ENCODE measurements at places on chromosomes 11 and 22. TPM values are rescaled to one million over a fixed set of nuclear protein-coding genes. Genes with fewer than 3 reads are reported as not detected.
A peak's percentile ranks its signal among the peaks of the same experiment; 100 is the strongest.

DNA sequence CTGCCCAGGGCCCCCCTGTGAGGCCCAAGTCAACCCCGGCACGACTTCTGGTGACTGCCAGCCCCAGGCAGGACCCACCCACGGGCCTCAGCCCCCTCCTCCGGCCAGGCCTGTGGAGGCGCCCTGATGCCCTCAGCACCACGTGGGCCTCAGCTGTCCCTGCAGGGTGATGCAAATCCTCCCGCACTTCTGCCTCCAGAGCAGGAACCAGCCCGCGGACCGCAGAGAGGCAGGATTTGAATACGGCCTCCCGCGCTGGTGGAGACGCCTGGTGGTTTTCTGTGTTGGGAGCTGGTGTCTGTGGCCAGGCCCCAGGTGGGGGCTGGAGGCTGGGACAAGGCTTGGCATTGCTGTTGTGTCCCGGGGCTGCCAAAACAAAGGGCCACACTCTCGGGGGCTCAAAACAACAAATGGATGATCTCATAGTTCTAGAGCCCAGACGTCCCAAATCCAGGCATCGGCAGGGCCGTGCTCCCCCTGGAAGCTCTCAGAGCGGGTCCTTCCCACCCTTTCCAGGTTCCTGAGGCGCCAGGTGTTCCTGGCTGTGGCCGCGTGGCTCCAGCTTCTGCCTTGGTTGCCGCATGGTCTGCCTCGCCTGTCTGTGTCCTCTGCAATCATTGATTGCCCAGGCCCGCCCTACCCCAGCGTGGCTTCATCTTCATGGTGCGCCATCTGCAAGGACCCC, 19.4 kb downstream of the TRPM5 start:
- no peak for DNase-seq

DNA sequence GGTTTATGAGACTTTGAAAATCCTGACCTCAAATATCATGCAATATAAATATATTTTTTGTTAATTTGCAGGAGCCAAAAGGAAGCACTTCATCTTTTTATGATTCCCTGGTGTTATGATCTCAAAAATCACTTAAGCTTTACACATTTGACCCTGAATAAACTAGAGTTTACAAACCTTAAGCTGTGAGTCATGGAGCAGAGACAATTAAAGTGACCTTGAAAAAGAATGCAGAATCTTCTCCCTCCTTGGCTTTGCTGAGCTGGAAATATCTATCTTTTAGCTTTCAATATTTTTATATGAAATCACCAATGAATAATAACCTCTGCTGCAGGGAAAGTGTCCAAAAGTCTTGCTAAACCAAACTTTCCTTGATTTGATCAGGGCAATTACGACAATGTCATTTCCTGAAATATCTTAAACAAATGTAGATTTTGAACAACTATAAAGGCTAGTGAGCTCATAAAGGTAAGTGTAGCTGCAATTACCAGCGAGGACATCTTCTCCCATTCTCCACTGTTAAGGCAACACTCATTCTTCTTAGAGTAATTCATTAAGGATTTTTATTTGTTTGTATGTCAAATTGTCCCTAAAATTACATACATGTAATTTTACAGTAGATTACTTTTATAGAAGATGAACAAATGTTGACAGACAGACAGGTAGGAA, 747.0 kb upstream of the LUZP2 start:
- DNase-seq, result no peak

DNA sequence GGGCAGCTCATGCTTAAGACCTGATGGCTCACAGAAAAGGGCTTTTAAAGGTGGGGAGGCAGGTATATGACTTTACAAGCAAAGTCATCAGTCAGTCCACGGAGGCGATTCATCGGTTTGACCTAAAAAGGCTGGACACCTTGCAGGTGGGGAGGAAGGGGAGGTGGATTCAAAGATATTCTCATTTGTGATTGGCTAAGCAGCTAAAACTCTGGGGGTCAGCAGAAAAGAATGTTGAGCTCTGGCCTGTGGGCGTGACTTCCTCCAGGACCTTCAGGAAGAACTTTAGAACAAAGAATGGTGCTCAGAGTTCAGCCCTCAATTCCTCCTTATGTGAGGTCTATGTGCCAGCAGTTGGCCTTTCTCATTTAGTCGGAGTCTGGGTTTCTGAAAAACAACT, 78.3 kb upstream of the LMO1 start:
- DNase-seq, result no peak

- DNase-seq, result no peak
Measured at GRCh38 chr11:2475136-2475918, 30.5 kb downstream of the KCNQ1 start.

DNA sequence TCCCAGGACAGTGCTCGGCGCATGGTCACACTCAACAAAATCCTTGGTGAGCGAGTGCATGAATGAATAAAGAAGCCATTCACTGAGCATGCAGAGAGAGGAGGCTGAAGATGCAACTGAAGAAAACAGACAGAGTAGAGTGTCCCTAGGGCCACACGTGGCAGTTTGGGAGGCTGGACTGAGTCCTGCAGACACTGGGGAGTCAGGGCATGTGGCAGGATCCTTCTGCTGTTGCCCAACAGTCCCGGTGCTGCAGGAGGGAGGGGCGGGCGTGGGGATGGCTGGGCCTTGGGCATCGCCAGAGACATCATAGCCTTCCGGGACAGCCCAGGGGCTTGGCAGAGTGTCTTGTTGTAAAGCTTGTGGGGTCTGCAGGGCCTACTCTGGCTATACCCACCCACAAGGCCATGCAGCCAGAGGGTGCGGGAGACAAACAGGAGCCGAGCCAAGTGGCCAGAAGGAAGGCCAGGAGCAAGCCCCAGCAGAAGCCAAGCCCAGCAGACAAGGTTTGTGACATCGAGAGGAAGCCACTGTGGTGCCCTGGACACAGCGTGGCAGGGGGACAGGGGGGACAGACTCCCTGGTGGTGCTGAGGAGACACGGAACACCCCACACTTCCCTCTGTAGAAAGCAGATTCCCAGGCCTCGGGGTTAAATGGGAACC, 26.7 kb upstream of the FBLN1 start:
- DNase-seq, result peak; percentile 36

Gene NEFH
- total RNA-seq, result not detected

DNA sequence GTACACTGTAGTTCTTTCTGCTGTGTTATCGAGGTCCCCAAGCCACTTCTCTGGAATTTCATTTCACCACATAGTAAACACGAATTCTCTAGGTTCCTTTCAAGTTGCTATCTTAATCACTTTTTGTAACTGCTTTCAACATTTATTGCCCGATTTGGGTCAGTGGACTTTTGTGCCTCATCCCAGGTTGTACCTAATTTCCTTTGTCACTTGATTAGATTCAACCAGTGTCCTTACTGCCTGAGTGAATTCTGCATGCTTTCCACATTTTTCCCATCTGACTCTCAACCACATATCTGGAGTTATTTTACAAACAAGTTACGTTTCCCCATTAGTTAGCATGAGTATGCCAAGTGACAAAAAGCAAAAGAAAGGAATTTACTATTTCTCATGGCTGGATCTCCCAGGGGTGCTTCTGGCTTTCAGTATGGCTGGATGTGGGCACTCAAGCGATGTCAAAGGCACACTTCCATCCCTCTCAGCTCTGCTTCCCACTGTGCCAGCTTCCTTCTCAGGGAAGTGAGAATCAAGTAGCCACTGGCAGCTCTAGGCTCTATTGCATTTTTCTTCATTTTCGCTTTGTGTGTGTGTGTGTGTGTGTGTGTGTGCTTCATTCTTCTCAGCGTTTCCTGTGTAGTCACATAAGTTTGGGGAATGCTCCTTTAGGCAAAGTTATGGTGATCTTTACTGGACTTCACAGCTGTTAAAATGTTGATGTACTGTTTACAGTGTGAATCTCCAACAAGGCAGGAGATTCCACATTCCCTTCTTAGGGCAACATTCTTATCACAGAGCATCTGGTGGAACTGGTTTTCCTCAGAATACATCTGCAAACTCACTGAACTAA, 128.9 kb downstream of the DBX1 start:
- DNase-seq, result no peak

DNA sequence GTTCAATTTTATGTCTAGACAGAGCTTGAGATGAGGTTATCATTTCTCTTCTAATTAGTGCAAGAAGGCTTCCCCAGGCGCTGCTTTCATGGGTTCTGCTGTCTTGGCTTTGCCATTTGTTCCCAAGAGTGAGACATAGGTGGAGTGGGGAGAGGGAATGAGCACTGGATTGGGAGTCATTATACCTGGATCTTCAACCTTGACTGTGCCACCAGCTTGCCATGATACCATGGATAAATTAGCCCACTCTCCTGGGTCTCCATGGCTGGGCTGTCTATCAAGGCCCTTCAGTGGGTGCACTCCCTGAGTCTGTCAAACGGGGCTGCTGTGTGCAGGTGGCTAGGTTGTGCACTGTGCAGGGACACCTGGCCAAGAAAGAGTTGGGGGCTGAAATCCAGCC, 15.6 kb upstream of the NECTIN1 start:
- no peak for DNase-seq

- no peak for DNase-seq
Measured at GRCh38 chr22:41683616-41684015, 5.1 kb downstream of the SNU13 start.

Gene GLB1L3
- total RNA-seq, result not detected

Gene LBHD1
- total RNA-seq, result 8.7 TPM

DNA sequence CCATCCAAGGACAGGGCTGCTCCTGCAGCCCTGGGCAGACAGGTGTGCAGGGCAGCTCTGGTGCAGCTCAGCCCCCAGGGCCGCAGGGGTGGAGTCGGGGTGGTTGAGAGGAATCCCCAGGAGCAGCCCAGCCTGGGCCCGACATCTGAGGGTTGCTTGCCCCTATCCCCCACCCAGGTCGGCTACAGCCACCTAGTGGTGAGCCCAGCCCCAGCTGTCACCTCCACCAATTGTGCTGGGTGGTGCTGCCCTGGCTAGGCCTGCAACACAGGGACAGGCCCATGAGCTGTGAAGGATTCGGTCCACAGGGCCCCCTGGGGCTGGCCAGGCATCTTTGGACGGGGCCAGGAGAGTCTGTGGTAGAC, 29.6 kb downstream of the RTN4R start:
- peak; percentile 39 for DNase-seq

DNA sequence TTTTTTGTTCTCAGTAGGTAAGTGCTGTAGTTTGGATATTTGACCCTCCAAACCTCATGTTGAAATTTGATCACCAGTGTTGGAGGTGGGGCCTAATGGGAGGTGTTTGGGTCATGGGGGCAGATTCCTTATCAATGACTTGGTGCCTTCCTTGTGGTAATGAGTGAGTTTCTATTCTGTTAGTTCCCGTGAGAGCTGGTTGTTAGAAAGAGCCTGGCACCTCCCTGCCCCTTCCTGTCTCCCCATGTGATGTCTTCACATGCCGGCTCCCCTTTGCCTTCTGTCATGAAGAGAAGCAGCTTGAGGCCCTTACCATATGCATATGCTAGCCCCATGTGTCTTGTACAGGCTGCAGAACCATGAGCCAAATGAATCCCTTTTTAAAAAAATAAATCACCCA, 138.3 kb downstream of the TMEM135 start:
- peak; percentile 18 for DNase-seq

GRCh38 chr11:1081601-1082311, 7.1 kb downstream of the MUC2 start:
- DNase-seq, result no peak

- DNase-seq, result peak; percentile 55
Measured at GRCh38 chr11:7977232-7977917, 9.8 kb upstream of the EIF3F start.

- DNase-seq, result no peak
Measured at GRCh38 chr22:38645430-38645829, 10.8 kb downstream of the FAM227A start.

Gene NXPE4
- not detected for total RNA-seq

DNA sequence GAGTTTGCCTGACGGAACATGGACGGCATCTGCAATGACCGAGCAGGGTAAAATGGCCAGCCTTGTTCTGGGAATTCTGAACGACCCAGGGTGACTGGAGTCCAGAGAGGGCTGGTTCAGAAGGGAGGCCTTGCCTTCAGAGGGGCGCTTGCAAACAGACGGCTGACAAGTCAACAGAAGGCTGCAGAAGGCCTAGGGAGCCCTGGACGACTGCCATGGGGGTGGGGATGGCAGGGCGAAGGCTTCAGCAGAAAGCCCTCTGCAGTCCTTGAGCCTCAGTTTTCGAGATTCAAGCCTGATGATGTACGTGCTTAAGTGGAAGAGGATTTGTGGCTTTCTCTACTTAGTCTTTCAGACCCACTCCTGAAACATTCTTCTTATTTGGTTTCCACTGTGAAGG, 117.1 kb upstream of the TBCEL start:
- no peak for DNase-seq

GRCh38 chr11:131748151-131749050, 378.0 kb downstream of the NTM start:
- DNase-seq, result peak; percentile 5

Gene INSC
- 5.8 TPM for total RNA-seq

Gene IGLL5
- total RNA-seq, result not detected

DNA sequence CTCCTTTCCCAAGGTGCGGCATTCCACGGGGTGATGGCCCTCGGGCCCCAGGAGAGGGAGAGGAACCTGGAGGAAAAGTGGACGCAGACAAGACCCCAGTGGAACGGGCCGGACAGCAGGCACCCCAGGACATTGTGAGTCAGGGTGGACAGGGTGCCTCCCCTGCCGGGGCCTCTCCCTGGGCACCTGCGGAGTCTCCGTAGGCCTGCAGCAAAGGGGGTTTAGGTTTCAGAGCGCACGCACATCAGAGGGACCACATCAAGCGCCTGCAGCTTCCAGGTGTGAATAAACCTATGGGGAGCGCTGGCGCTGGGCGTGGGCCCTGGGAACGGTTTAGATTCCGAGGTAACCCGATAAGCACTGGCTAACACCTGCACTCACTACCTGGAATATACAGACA, 22.7 kb upstream of the FGF19 start:
- DNase-seq, result no peak

GRCh38 chr11:33040862-33041453, 1.6 kb downstream of the TCP11L1 start:
- DNase-seq, result no peak

GRCh38 chr11:70854901-70855556, 397.3 kb downstream of the SHANK2 start:
- DNase-seq, result no peak

Gene PITPNM1
- 38.7 TPM for total RNA-seq

Gene GSTT2B
- total RNA-seq, result 22.7 TPM

- DNase-seq, result peak; percentile 54
Measured at GRCh38 chr22:40487663-40488249, 117.4 kb downstream of the SGSM3 start.

Gene SLN
- not detected for total RNA-seq

- peak; percentile 17 for DNase-seq
Measured at GRCh38 chr11:117809236-117810055, 12.4 kb upstream of the DSCAML1 start.

Gene ISX
- not detected for total RNA-seq

Gene OR2D2
- 0.56 TPM for total RNA-seq

Gene PANX2
- 2.7 TPM for total RNA-seq

Gene MRGPRX4
- total RNA-seq, result not detected

- no peak for DNase-seq
Measured at GRCh38 chr11:69615545-69616278, 25.2 kb upstream of the CCND1 start.

Gene SCGB1A1
- total RNA-seq, result not detected

GRCh38 chr22:37020192-37020479, 594 bp downstream of the MPST start:
- DNase-seq, result peak; percentile 58

Data from MCF 10A (cell line).